Ammon's horn (tissue), 1 donor: ENCODE measurements at places on chromosomes 13 and 19.

DNA sequence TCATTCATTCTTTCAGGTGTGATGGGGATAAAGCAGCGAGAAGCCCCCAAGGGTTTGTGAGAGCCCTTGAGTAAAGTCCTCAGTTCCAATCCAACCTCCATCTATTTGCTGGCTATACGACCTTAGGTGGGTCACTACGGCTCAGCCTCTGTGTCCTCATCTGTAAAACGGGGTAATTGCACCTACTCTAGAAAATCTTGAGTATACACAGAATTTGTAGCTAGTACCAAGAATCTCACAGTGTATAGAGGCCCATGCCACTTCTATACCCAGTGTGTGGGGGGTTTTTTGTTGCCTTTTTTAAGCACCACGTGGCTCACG is 406 bp upstream of the DNMT1 start:
- DNase-seq: no peak

DNA sequence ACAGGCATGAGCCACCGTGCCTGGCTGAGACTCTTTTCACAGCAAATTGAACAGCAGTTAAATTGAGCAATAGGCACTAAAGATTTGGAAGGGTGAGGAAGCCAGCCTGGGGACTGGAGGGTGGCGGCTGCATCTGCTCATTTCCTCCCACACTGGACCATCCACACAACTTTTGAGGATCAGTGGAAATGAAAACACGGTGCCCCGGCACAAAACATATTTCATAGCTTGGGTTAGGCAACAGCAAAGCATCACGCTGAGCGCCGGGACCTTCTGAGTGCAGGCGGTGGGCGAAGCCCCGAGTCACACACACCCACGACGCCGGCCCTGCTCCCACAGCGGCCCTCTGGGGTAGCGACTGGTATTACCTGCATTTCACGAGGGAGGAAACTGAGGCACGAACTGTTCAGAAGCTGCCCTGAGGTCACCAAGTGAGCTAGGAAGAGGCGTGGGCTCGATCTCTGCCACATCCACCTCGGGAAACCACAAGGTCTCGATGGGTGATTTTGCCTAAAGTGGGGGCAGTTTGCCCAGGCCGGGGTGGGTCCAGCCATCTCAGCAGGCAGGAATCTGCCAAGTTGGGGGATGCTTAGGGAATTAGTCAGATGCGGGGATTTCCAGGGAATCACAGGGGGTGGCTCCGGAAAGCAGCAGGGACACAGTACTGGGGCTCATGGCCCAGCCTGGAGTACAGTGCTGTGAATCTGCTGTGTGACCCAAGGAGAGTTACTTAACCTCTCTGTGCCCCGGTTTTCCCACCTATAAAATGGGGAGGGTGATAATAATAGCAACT is 3.5 kb upstream of the SBNO2 start:
- peak; percentile 56 for DNase-seq

GRCh38 chr13:43830497-43830881 is 43.7 kb upstream of the ENOX1 start:
- no peak for DNase-seq

DNA sequence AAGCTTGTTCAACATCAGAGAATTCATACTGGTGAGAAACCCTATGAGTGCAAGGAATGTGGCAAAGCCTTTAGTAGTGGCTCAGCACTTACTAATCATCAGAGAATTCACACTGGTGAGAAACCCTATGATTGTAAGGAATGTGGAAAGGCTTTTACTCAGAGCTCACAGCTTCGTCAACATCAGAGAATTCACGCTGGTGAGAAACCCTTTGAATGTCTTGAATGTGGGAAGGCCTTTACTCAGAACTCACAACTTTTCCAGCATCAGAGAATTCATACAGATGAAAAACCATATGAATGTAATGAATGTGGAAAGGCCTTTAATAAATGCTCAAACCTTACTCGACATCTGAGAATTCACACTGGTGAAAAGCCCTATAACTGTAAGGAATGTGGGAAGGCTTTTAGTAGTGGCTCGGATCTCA is 25.2 kb downstream of the ZNF383 start:
- DNase-seq: no peak

- no peak for DNase-seq
Observed at GRCh38 chr13:94033098-94033497, 446.4 kb downstream of the DCT start.

DNA sequence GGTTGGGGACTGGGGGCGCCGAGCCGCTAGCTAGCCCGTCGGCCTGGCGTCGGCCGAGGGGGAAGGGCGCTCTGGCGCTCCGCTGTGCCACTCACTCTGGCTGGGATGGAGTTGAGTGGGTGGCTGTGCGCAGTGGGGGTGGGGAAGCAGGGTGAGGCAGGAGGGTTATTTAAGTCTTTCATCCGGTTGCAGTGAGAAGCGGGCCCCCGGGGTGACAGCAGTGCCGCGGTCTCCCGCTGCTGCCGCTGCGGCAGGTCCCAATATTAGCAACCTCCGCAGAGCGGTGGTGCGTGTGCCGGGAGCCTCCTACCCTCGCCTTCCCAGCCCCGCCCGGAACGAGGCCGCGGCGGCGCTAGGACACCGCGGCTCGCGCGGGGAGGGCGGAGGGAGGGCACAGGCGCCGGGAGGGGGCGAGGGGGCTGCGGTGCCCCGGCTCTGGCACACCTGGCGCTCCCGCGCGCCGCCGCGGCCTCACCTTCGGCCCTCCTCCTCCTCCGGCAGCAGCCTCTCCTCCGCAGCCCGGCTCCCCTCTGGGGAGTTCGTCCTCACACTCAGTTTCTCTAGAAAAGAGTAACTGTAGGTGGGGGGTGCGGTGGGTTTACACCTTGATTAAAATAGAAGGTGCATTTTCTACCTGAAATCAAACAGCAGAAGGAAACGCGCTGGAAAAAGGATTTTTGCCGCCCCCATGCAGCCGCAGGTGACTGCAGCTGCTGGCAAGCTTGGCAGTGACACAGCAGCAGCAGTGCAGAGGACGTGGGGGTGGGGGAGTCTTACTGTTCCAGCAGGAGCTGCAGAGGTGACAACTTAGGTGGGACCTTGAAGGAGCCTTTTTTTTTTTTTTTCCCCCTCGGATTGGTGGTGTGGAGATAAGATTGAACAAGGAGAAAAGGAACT is 4.5 kb downstream of the FGF9 start:
- DNase-seq: peak; percentile 36

DNA sequence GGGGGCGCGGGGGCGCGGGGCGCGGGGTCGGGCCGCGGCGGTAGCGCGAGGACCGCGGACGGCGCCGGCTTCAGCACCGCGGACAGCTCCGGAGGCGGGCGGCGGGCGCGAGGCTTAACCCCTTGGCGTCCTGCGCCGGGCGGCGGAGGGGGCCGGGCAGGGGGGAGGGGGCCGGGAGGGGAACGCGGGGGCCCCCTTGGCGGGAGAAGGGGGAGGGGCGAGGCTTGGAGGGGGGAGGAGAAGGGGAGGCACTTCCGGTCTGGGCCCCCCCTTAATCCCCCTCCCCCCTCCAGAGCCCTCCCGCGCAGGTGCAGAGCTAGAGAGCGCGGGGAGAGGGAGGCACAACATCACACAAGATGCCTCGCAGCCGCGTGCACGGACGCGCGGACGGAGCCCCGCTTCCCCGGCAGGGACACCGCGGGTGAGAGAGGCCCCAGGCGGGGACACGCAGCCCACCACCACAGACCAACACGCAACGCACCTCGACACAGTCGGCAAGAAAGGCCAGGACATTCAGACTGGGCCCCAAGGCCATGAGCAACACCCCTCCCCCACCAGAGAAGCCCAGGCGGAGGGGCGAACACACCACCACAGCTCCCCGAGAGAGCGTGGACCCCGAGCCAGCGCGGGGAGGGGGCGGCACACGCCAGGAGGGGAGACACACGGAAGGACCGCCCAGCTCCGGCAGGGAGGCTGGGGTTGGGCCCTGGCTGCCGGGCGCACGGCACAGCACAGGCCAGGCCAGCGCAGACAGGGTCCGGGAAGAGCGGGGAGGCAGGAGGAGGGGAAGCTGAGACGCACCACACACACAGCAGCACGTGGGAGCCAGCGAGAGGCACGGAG is 24.1 kb downstream of the SHANK1 start:
- DNase-seq: no peak

DNA sequence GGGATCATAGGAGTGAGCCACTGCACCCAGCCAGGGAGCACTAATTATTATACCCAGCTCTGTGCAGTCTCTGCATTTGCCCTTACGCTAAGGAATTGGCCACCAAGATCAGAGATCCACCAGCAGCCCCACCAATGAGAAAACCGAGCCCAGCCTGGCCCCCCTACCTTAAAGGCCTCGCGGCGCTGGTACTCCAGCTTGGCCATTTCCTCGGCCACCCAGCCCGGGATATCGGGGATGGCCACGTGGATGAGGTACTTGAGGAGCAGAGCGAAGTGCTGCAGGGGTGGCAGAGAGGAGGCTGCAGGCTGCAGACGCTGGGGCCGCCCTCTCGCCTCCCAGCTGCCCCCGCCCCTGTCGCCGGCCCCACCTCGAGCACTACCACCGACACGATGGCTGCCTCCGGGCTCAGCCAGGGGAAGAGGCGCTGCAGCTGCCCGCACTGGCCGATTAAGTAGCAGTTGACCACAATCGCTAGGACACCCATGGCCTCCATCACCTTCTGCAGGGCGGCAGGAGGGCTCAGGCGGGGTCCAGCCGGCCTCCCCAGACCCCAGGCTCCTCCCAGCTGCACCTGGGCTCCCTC is 7.5 kb downstream of the ANO8 start:
- DNase-seq: no peak

DNA sequence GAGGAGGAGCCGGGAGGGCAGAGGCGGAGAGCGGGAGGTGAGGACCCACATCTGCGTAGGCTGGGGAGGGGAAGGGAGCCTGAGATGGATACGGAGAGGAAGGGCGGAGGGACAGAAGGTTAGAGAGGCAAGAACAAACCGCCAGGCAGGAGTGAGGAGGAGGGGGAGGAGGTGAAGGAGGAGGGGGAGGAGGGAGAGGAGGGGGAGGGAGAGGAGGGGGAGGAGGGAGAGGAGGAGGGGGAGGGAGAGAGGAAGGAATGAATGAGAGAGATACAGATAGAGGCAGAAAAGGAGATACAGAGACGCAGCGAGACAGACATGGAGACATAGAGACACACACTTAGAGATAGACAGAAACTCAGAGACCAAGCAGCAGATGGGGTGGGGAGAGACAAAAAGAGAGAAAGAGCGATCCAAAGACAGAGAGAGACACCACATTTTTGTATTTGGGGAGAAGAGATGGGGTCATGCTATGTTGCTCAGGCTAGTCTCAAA is 782 bp upstream of the CA11 start:
- DNase-seq: no peak

DNA sequence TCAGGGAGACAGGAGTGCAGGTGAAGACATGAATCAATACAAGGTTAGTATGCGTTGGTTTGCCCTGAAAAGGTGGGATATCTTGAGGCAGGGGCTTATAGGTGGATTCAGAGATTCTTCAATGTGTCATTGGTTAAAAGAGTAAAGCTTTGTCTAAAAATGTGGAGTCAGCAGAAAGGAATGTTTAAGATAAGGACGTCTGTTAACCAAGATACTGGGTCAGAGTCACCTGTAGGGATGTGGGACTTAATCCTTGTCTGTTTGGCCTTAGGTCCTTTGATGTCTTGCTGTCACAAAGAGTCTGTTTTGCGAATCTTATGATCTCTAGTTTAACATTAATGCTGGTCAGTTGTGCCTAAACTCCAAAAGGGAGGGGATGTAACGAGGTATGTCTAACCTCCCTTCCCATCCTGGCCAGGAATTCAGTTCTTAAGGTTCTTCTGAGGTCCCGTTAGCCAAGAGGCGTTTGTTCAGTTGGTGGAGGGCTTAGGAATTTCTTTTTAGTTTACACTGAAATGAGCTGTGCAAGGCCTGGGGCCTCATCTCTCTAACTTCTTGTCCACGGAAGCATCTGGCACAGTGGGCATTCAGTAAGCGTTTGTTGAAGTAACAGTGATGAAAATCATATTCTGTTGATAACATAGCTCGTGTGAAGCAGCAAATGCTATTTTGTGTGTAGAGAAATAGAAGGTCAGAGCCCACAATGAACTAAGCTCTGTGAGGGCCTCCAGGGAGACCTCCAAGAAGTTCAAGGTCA is 96.2 kb upstream of the RNF113B start:
- no peak for DNase-seq

DNA sequence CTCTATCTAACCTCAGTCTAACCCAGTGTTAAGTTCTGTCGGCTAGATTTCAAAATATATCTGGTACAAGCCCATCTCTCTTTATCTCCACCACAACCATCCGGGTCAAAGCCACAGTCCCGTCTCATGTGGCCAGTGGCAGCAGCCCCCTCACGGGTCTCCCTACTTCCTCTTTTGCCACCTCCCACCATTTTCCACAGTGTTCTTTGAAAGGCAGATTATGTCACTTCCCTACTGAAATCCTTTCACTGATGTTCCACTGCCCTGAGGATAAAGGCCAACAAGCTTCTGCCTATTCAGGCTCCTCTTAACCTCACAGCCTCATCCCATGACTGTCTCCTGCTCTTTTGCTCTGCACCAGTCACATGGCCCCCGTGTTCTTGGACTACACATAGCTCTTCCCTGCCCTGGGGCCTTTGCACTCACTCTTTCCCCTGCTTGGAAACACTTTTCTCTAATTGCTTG is 117.2 kb downstream of the UBL3 start:
- DNase-seq: no peak

- peak; percentile 78 for DNase-seq
Observed at GRCh38 chr19:2602391-2603181, 99.9 kb downstream of the GNG7 start.

- no peak for DNase-seq
Observed at GRCh38 chr19:42325896-42326771, 699 bp downstream of the MEGF8 start.

GRCh38 chr19:3931041-3931440 is 1.8 kb upstream of the NMRK2 start:
- no peak for DNase-seq

- DNase-seq: no peak
Observed at GRCh38 chr13:39777021-39777420, 121.6 kb downstream of the COG6 start.

DNA sequence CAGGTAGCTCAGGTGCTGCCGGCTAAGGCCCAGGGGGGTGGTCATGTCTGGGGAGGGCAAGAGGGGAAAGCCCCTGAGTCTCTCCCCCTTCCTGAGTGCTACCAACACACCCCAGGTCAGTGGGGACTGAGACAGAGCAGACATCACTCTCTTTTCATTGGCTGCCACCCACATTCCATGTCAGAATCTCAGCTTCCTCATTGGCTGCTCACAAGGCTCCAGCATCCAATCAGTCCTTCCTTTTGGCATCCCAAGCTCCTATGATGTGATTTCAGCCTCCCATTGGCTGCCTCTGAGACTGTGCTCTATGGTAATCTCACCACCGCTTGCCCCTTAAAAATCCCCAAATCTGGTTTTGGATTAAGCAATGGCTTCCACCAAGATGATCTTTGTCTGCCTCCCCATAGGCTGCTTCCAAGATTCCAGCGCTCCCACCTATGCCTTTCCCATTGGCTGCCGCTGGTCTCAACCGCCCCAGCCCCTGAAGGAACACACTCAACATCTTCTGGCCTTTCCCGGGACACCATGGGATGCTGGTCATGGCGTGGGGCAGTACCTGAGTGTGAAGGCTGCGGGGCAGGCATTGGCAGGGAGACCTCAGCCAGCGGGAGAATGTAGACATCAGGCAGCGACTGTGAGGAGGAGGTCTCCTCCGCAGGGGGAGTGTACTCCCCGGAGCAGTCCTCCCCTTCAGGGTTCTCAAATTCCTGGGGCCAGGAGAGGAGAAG is 2.0 kb downstream of the LMTK3 start:
- peak; percentile 73 for DNase-seq
